Stimulated activated CD4-positive, alpha-beta T cell treated with anti-CD3 and anti-CD28 coated beads, Interleukin-4, amount 100 ng/mL, for 24 hours (primary cell): ENCODE measurements at places on chromosomes 1 and 21.

GRCh38 chr1:151508833-151509232 lies 2.4 kb upstream of the CGN start:
- DNase-seq = no peak

- DNase-seq = no peak
Measured at GRCh38 chr1:183816110-183816509, 11.2 kb downstream of the RGL1 start.

GRCh38 chr1:53465023-53465957 lies 6.1 kb downstream of the DMRTB1 start:
- no peak for DNase-seq

DNA sequence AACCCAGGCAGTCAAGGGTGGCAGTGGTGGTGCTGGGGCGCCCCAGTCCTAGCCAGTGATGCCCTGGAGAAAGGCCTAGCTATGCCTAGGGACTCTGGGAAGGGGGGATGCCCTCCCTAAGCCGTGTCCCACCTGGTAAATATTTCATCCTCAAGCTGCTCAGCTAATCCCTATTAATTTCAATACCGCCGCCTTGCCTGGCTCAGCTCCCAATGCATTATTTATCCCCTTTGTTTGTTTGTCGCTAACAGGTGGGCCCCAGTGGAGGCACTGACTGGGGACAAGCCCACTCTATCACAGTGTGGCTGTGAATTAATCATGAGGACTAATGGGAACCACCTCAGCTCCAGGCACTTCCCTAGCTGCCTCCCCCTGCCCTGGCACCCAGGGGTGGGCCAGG lies 22.5 kb downstream of the DMAP1 start:
- no peak for DNase-seq

- DNase-seq = peak; percentile 45
Measured at GRCh38 chr1:46533179-46533864, 18.1 kb downstream of the KNCN start.

- peak; percentile 48 for DNase-seq
Measured at GRCh38 chr1:59976194-59977074, 49.9 kb upstream of the CYP2J2 start.

DNA sequence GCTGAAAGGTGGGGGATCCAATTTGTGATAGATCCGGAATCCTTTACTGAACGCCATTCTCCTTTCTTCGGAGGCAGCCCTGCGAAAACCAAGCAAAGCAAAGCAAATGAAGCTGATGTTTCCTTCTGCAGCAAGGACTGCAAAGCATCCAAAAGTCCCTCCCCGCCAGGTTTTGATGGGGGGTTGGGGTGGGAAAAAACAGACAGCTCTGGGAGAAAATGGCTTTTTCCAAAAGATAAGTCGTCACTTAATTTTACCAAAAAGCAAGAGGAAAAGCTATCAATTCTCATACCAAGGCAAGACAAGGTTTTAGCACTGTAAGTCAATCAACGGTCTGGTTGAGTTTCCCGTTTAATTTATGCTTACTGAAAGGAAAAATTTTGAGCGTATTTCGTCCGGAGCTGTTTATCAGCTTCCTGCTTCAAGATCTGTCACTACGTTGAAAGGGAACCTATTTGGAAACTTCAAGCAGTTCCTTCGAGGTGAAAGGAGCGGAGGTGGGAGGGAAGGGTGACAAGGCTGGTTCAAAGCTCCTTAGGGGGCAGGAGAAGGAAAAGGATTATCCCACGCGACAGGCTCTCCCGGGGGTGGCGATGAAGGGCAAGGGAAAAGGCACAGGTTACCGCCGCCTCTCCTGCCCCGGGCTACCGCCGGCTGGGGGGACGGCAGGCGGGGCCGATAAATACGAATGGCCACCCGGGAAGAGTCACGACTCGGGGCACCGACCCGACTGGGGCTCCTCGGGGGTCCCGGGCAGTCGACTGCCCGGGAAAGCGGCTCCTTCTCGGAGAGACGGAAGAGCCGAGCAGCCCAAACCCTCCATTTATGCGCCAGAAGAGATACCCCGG lies 750 bp downstream of the SYNJ1 start:
- DNase-seq = peak; percentile 19

GRCh38 chr1:231550448-231550781 lies 21.9 kb downstream of the TSNAX start:
- DNase-seq = peak; percentile 18

- DNase-seq = no peak
Measured at GRCh38 chr1:163130225-163130856, 61.2 kb downstream of the RGS4 start.

- DNase-seq = peak; percentile 88
Measured at GRCh38 chr1:6460301-6461050, 5.5 kb downstream of the TNFRSF25 start.

- DNase-seq = no peak
Measured at GRCh38 chr1:17259233-17259873, 10.5 kb downstream of the PADI3 start.

DNA sequence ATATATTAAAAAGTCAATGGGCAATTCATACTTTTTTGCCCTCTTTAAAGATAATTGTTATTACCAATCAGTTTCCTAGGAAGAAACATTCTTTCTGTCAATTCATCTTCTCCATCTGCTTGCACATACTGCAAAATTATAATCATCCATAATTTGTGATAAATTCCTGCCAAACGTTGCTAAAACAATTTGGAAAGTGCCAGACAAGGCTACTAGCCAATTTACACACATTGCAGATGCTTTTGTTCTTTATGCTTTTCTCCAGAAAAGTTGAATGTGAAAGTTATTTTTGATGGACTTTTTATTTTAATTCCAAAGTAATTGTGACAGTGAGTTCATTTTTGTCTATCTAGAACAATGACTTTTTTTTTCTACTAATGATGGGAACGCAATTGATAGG lies 992.8 kb upstream of the ADGRL2 start:
- DNase-seq = no peak

DNA sequence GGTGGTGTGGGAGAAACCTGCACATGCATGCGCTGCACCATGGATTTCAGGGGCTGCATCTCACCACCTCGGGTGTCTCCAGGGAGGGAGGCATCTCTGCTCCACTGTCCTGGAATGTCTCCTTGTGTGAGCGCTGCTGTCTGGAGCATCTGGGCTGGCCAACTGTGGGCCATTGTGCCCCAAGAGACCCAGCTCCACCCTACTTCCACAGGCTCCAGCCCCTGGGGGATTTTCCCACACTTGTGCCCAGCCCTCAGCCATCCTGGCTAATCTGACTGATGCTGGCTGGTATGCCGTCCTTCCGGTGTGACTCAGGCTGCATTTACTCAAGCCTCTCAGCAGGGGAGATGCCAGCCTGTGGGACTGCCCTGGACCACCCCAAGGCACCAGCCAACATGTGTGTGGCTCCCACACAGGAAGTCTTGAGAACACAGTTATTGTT lies 62.0 kb downstream of the TRIM11 start:
- no peak for DNase-seq

GRCh38 chr1:236451796-236452373 lies 57.8 kb downstream of the EDARADD start:
- DNase-seq = peak; percentile 42

- DNase-seq = no peak
Measured at GRCh38 chr1:174110053-174110452, 49.3 kb upstream of the RABGAP1L start.

GRCh38 chr1:34597877-34598514 lies 156.9 kb upstream of the GJB5 start:
- peak; percentile 46 for DNase-seq

- DNase-seq = no peak
Measured at GRCh38 chr1:198907423-198907746, 268.5 kb downstream of the PTPRC start.

- DNase-seq = no peak
Measured at GRCh38 chr1:60936163-60936562, 146.2 kb upstream of the NFIA start.

GRCh38 chr1:101005871-101006270 lies 19.7 kb downstream of the DPH5 start:
- DNase-seq = peak; percentile 5

GRCh38 chr1:113129529-113130185 lies 56.7 kb downstream of the LRIG2 start:
- DNase-seq = no peak

DNA sequence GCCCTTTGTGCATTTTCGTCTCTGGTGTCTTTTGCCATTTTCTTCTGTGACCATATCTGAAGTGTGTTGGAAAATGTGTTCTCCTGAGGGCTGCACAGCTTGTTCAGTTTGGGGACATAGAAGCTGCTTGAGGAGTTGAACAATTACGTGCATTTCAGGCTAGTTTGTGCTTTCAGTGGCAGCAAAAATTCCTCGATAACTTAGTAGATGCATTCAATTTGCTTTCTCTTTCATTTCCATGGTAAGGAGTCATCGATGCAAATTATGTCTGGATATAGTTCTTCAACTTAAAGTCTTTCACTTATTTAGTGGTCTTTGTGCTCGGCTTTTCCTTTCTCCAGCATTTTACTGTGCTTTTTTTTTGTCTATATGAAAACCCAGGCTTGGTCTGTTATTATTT lies 441.5 kb downstream of the PLA2G4A start:
- no peak for DNase-seq

- no peak for DNase-seq
Measured at GRCh38 chr21:45392573-45392971, 12.4 kb upstream of the COL18A1 start.

DNA sequence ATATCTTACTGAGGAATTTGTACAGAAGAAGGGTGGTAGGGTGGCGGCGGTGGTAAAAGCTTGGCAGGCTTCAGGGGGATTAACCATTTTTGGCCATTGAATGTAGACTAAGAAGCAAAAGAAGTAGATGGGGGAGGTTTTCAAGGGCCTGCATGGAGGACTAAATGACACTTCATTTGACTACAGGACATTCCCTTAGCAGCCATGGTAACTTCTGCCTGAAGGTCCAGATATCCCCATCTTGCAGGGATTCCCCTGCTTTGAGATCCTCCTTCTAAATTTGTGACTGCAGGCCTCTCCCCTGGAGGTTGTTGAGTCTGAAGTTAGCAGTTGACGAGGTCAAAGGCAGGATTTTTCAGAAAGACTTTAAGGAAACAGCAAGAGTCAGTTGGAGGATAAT lies 4.8 kb downstream of the VASH2 start:
- no peak for DNase-seq

DNA sequence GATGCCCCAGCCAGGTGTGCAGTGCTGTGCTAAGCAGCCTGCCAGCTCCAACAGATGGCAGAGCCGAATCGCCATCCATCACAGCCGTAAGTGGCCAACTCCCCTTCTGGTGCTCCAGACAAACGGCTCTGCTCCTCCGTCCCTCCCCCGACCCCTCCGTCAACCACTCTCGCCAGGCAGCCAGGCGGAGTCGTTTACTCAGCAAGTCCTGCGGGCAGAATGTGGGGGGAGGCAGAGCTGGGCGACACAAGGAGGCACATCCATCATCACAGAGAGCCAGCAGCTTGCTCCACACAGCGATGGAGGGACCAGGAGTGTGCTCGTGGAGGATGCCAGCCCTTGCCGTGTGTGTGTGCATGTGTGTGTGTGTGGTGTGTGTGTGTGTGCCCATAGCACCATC lies 206.6 kb upstream of the GRIK3 start:
- no peak for DNase-seq

DNA sequence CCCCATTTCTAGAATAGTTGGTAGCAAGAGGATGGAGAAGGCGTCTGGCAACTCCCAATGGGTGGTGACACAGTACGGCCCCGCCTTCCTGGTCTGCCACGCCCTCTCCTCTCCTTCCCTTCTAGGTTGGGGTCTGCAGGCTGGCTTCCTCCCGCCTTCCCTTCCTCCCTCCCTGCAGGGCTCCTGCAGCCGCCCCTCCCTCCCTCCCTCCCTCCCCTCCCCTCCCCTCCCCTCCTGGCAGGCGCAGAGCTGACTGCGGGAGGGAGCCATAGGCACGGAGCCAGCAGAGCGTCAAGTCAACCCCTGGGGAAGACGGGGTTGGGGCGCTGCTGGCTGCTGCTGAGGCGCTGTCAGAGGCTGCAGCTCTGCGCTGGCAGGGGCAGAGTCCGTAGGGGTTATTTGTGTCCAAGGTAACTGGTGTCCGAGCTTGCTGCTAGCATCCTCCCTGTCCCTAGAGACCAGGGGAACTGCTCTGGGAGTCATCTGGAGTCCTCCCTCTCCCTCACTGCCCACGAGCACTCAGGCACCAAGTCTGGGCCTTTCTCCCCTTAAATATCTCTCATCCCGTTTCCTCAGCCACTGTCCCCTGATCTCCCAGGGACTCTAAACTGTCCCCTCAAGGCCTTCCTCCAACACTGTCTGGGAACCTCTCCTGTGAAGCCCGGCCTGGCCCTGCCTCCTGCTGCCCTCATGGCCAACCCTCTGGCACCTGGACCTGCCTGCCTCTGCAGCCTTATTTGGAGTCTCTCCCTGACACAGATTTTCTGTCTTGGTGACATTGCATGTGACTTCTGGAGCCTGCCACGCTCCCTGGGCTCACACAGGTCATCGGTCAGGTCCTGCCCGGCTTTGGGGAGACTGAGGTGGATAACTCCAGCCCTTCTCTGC lies 57.4 kb upstream of the ACOT11 start:
- DNase-seq = no peak

- DNase-seq = no peak
Measured at GRCh38 chr1:10903821-10904220, 107.4 kb upstream of the CASZ1 start.

- no peak for DNase-seq
Measured at GRCh38 chr1:184449916-184450315, 63.1 kb downstream of the C1orf21 start.

DNA sequence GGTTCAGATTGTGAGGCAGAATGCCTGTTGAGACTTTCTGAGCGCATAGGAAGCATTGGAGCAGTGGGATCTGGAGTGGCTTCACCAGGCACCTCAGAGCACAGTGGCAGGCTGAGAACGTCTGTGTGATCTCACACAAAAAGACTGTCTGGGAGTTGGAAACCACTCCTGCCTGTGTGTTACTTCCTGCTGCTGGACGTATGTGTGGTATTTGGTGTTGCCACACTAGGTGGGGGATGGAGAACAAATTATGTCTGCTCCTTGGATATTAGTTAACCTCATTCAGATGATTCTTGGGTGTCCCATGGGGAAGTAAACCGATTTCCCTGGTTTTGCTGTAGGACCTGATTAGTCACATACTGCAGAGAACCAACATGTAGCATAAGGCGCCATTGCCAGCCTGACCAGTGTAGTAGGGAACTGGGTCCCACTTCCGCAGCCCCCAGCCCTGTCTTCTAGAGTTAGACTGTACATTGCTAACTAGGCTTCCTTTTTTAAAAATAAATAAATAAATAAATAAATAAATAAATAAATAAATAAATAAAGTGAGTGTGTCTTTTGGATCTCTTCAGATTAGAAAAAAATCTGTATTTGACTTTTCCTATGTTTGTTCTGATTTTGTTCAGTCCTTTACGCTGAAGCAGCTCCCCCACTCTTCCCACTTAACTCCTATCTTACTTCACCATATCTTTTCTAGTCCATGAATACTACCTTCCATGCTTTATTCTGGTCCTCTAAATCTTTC lies 26.9 kb downstream of the UCK2 start:
- DNase-seq = no peak
